ENCODE measurements at places on chromosomes 7 and 10. TPM values are rescaled to one million over a fixed set of nuclear protein-coding genes. Genes with fewer than 3 reads are reported as not detected.

The ACSL5 gene
- total RNA-seq: 8.1 TPM

The OPALIN gene
- total RNA-seq: not detected

The PCBD1 gene
- total RNA-seq: 80.3 TPM

DNA sequence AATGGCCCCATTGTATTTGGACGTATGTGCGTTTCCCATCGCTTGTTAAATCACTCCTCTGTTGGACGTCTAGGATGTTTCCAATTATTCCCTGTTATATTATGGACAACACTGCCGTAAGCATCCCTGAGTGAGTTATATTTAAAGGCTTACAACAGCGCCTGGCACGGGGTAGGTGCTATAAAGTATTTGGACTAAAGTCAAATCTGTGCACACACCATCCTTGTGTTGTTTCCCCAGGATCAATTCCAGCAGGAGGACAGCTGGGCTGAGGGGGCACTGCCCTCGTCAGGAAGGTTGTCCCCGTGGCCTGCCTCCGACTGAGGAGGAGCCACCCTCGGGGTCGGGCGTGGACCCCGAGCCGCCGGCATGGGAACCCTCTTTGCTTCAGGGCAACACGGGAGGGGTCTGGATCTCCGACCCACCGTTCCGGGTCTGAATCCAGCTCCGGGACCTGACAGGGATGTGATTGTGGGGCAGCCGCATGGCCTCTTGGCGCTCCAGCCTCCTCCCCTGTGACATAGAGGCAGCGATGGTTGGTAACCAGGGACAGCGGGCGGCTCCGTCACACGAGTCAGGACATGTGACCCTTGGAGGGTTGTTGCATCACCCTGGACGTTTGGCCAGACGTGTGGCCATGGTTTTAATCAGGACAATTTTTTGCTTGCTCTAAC is 1.5 kb upstream of the JAKMIP3 start:
- no peak for DNase-seq
